ENCODE measurements at places on chromosomes 16 and 17.

DNA sequence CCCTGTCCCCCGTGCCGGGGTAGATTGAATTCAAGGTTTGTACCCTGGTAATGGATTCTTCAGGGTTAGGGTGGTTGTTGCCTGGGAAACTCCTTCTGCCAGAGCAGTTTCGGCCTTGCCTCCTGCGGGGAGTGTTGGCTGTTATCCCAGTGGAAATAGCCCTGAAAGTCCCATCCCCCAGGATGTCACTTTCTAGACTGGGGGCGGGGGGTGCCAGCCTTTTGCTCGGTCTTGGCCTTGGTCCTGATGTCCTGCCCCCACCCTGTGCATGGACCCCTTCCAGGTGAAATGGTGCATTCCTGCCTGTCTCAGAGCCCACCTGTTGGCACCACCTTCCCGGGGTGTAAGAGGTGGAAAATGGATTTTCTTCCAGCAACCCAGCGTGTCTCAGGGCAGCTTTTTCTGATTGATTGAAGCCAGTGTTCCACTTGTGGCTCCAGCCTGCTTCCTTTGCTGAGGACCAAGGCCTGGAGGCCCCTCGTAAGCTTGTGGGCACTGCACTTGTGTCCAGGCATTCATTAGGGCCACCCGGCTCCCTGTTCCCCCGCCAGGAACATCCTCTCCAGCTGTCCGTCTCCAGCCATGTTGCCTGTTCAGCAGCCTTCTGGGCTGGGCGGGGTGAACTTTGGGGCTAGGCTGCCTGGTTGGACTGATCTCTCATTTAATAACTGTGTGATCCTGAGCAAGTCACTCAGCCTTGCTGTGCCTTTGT lies 25.6 kb downstream of the MGAT5B start:
- no peak for DNase-seq

GRCh38 chr17:20908313-20909267 lies 134.2 kb downstream of the USP22 start:
- peak; percentile 58 for DNase-seq

- no peak for DNase-seq
These were observed 826 bp upstream of the GSE1 start for GRCh38 chr16:85612191-85612800.

- DNase-seq = no peak
These were observed 9.4 kb upstream of the SLC52A1 start for GRCh38 chr17:5044630-5045029.

- no peak for DNase-seq
These were observed 4.3 kb upstream of the TLCD2 start for GRCh38 chr17:1714427-1714979.

DNA sequence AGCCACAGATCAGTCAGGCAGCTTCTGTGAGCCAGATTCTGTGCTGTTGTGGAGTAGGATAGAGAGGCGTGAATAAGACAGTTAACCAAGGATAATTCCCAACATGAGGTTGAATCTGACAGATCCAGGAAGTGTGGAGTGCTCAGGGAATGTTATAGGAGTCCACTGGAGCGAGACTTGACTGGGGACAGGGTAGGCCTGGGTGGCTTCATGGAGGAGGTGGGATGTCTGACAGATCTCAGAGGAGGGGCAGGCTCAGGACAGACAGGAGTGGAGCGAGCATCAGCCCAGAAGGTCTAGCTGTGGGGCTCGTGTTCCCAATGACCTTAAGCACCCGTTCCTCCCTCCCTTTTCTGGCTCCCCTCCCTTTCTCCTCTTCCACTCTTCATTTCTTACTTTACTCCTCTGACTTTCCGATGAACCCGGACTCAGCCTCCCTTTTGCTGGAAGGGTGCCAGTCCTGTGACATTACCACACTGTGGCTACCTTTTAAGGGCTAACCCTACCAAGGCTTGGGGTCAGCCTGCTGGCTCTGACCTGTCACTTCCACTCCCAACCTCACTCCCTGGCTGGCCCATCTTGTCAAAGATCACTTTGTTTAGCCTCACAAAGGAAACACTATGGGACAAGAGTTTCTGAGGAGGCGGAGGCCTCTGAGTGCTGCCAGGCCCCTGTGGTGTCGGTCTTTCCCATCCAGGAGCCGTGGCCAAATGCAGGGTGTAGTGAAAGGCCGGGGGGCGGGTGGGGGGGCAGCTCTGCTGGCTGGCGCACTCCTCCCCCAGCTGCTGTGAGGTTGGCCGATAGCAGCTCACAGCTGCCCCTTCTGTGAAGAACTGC lies 28.5 kb upstream of the EFCAB13 start:
- DNase-seq = no peak

DNA sequence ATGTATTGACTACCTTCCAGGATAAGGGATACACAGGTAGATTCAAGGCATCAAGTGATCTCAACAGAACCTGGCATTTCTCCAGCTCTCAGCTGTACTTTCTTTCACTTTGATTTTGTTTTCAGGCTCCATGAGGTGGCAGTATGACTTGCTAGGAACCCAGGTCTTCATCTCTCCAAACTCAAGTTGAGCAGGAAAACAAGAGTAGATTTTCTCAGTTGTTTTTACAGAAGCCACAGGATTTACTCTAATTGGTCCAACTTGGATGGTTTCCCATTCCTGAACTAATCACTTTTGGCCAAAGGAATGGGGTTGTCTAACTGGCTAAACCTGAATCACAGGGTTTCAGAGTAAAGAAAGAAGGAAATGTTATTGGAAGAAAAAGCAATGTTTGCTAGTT lies 146.6 kb downstream of the TRIM37 start:
- no peak for DNase-seq

DNA sequence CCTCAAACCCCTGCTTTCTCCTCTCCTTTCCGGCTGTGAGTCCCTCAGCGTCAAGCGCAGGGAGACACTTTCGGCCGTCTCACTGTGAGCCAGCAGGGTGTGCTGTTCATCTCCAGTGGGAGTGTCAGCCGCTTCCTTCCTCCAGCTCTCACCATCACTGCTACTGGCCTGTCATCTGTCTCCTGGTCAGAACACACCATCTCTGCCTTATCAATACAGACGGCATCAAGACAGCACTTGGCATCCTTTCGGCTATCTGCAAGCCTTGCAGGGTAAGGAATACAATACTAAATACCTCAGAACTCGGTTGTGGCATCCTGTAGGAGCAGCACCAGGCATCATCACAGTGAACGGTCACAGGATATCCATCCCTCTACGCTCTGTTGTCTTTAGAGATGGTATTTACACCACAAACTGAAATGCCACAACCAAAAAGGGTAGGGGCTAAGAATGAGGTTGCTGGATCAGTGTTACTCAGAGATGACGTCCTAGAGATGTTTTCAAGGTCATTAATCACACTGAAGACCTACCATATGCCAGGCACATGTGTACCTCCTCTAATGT lies 20.7 kb upstream of the CMTM4 start:
- DNase-seq = no peak

DNA sequence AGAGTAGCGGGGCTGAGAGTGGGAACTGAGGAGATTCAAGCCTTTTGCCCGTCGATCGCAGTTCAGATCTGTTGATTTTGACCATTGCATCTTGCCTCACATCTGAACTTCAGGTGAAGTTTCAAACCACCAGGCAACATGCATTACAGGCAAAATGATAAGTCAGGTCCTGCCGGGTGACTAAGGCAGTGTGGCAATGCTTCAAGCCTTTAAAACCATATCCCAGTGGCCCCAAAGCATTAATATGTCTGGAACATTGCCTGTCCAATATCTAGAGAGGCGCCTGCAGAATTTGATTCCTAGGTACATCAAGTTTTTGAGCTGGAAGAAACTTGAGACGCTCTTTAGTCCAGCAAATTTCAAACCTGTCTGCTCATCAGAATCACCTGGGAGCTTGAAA lies 502.8 kb downstream of the MAF start:
- DNase-seq = no peak

GRCh38 chr17:77734371-77735080 lies 224.0 kb upstream of the TNRC6C start:
- DNase-seq = no peak

- DNase-seq = no peak
These were observed 211.4 kb downstream of the NTN1 start for GRCh38 chr17:9232591-9233270.

DNA sequence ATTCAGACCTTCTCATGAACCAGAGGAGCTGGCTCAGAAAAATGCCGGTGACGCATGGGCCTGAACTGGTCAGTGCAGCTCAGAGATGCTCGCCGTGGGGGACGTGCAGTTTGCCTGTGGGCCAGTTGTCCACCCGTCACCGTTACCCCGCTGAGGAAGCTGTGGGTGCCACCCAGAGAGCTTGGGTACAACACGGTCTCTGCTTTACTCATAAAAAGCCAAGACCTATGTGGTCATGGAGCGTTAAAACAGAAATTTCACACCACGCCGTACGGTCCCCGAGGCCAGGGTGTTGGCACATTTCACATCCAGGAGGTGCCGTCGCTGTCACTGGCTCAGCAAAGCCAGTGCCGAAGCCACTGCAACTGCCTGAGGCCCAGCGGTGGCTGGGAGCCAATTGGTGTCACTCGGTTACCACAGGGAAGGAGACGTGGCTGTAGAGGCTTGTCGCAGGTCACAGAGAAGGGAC lies 120.9 kb downstream of the METRNL start:
- no peak for DNase-seq

- no peak for DNase-seq
These were observed 6.9 kb upstream of the ABAT start for GRCh38 chr16:8667492-8667891.

- no peak for DNase-seq
These were observed 18.3 kb downstream of the CIITA start for GRCh38 chr16:10895053-10895946.

- no peak for DNase-seq
These were observed 2.4 kb downstream of the DOK4 start for GRCh38 chr16:57483725-57484514.

GRCh38 chr17:19728084-19728495 lies 11.7 kb upstream of the SLC47A2 start:
- no peak for DNase-seq

DNA sequence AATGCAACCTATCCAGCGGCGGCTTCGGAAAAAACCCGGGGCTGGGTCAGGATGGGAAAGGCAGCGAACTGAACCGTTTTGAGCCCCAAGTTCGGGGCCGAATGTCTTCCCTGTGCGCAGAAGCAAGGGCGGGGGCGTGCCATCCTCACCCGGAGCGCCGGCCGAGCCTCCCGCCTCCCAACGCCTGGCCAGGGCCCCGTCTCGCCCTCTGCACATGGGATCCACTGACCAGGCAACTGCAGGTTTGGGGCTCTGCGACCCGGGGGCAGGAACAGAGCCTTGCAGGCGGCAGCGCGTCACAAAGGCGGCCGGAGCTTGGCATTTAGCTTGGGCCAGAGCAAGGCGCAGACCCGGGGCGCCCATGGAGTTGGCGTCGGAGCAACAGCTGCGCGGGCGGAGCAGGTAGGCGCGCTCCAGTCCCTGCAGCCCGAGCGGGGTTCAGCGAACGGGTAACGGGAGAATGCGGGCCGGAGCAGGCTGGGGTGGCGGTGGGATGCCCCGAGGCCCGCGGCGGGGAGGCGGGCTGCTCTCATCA lies at the start of gene FBXO39:
TSS of gene FBXO39 (plus strand) at position 345 of the 535 bp plus-strand sequence. CDS start 3,654 bp downstream, outside the sequence.
- no peak for DNase-seq

DNA sequence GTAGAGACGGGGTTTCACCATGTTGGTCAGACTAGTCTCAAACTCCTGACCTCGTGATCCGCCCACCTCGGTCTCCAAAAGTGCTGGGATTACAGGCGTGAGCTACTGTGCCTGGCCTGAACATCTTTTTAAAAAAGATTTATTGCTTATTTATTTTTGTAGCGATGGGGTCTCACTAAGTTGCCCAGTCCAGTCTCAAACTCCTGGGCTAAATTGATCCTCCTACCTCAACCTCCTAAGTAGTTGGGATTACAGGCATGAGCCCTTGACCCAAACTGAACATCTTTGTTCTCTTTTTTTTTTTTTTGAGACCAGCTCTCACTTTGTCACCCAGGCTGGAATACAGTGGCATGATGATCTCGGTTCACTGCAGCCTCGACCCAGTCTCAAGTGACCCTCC lies 27.5 kb downstream of the DDX19A start:
- no peak for DNase-seq

- DNase-seq = no peak
These were observed 252.4 kb downstream of the IRF8 start for GRCh38 chr16:86151239-86151851.

- no peak for DNase-seq
These were observed 1.0 kb upstream of the KRTAP3-1 start for GRCh38 chr17:41009936-41010335.

- no peak for DNase-seq
These were observed 63.5 kb upstream of the PLCG2 start for GRCh38 chr16:81715358-81716196.

DNA sequence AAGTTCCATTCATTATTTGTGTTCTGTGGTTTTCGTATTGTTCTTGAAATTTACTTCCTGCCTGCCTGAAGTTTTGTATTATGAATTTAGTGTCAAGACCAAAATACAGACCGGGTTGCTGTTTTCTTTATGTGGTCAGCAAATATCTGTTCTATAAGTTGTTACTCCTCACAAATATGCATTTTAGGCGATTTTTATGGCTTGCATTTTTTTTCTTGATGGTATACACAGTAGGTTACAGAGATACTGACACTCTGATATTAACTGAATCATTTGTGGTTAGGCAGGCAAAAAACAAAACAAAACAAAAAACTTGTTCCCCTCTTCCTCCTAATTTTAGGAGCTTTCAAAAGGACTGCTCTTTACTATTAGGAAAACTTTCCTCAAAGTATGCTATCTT lies 52.6 kb downstream of the BCAS3 start:
- no peak for DNase-seq

DNA sequence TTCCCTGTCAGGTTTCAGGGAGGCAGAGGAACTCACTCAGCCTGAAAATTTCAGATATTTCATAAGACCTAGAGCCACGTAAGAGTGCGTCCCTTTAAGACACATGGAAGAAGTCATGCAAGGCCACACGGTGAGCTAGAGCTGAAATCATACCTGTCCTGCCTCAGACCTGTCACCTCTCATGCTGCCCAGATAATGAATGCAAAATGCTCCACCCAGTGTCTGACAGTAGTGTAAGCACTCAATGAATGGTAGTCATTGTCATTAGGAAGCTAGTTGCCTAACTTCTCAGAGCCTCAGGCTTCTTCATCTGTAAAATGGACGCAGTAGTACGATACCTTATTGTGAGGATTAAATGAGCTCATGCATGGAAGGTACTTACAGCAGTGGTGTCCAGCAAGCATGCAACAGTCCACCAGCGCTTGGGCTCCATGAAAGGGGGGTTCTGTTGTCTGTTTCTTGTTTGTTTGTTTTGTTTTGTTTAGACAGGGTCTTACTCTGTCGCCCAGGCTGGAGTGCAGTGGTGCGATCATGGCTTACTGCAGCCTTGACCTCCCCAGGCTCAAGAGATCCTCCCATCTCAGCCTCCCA lies 60.7 kb downstream of the WSB1 start:
- DNase-seq = no peak
